ENCODE measurements at places on chromosomes 5 and 9.

DNA sequence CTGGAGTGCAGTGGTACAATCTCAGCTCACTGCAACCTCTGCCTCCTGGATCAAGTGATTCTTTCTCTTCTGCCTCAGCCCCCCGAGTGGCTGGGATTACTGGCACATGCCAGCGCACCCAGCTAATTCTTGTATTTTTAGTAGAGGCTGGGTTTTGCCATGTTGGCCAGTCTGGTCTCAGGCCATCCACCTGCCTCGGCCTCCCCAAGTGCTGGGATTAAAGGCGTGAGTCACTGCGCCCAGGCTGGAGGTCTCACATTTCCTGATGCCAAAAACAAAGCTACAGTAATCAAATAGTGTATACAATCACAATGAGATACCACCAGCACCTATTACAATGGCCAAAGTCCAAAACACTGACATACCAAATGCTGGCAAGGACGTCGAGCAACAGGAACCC is 51.1 kb downstream of the TTLL11 start:
- no peak for DNase-seq

DNA sequence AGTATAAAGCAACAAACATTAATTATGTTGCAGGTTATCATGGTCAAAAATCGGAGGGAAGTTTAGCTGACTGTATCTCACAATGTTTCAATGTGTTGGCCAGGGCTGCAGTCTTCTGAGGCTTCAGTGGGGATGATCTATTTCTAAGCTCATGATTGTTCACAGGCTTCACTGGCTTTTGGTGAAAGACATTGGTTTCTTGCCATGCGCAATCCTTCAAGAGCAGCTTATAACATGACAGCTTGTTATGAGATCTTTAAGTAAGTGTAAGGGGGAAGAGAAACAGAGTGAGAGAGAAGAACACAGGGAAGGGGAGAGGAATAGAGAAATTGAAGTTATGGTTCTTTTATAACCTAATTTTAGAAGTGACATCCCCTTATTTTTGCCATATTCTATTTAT is 385.9 kb upstream of the CHD1 start:
- no peak for DNase-seq

- DNase-seq, result no peak
Measured at GRCh38 chr5:17898766-17899165, 264.5 kb downstream of the TAF11L14 start.

- no peak for DNase-seq
Measured at GRCh38 chr5:114411380-114411931, 49.6 kb downstream of the KCNN2 start.

DNA sequence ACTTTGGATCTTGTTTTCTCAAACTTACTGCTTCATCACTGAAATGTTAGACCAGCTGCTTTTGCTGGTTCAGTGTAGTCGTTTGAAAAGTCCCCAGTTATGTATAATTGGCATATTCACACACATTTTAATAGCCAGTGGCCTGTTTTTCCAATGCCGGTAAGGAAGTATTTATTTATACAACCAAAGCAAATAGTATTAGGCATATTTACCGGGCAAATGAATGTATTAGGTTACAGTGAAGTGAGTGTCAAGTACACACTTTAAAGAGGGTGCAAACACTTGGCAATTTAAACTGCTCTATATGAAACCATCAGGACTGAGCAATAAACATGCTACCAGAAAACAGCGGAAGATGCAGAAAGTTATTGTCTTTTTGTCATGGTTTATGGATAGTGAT is 242.9 kb downstream of the MCTP1 start:
- no peak for DNase-seq

DNA sequence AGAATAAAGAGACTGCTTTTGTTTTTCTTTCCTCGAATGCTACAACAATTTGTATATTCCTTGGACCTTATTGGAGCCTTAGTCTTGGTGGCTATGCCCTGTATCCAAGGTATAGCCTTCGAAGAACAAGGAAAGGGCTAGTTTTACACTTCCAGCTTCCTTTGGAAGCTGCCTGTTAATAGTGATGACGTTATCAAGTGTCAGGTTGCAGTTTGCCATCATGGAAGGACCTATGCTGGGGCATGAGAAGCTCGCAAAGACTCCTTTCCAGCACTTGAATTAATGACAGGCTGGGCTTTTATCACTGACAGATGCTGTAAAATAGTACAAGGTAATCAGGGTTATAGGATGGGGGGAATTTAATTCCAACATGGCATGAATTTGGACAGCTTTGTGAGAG is 157.9 kb downstream of the KDM4C start:
- no peak for DNase-seq

- DNase-seq, result no peak
Measured at GRCh38 chr9:132241483-132241839, 79.6 kb downstream of the NTNG2 start.

DNA sequence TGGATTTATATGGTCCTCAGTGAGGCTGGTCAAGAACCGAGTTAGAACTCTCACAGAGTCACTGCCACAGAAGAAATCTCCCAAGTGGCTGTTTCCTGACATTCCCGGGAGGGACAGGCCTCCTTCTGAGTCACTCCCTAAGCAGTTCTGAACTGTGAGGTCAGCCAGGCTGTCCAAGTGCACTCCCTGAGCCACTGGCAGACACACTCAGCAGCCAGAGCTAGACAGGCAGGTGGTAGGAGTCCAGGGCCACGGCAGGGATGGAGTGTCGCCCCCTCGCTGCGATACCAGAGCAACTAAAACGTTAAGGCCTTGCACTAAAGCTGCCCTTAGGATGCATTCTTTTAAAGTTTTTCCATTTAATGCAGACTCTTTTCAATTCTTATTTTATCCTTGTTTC is 3.4 kb downstream of the IL4 start:
- DNase-seq, result peak; percentile 71

DNA sequence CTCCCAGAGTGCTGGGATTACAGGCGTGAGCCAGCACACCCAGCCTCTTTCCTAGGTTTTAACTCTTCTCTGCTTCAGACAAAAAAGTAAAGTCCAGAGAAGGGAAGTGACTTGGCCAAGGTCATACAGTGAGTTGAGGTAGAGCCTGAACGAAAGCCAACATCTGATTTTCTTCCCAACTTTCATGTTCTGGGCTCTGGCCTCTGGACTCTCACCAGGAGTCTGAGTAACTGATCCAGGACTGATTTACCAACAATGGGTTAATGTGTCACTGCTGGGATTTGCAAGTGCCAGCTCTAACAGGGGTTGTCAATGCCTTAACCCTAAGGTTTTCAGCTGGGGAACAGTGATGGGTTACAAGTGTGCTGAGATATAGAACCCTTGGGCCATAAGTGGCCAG is 32.2 kb upstream of the LARP1 start:
- DNase-seq, result no peak

DNA sequence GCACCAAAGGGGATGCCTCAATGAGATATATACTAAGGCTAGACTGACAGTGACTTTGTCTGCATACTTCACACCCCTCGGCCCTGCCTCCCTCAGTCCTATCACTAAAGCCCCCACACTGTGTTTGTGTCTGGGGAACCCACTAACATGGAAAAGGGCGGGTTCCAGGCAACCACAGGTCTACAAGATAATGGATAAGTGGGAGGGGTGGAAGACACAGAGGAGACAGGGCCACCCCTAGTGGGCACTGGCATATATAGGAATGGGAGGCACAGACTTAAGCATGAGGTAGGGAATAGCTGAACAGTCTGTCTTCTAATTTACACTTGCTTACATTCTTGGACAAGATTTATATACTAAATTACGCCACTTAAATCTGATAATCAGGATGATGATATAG is 74.0 kb downstream of the SLIT3 start:
- DNase-seq, result no peak

DNA sequence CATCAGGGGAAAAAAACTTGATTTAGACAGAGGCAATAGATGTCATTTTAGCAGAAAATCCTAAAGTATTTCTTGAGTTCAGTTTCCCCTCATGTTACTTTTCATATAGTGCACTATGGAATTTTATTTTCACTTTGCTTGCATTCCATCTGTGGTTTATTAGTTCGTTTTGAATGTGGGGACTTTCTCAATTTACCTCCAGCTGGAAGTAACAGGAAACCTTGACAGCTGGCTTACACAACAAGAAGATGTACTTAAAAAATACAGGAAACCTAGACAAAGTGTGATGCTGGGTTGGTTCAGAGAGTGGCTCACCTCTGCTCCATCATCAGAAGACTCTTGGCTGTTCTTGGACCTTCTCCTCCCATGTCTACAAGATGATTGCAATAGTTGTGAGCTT is 567.0 kb downstream of the CETN3 start:
- DNase-seq, result no peak

GRCh38 chr5:124285071-124285470 is 461.4 kb downstream of the ZNF608 start:
- no peak for DNase-seq

DNA sequence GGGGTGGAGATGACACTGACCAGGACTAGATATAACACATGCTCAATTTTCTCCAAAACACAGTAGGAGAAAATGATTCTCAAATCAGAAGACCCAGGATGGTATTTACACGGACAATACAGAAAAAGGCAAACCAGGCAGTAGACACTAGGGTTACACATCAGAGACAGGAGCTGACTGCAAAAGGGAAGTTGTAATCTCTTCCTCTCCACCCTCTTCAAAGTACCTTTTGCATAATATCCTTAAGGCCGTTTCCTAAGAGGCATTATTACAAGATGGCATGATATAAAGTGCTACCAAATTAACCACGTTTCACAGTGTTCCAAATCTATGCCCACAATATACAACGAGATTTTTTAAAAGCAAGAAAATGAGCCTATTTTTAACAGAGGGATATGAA is 39.2 kb downstream of the YIPF5 start:
- no peak for DNase-seq

- no peak for DNase-seq
Measured at GRCh38 chr9:109787735-109788134, 7.7 kb downstream of the PALM2AKAP2 start.

DNA sequence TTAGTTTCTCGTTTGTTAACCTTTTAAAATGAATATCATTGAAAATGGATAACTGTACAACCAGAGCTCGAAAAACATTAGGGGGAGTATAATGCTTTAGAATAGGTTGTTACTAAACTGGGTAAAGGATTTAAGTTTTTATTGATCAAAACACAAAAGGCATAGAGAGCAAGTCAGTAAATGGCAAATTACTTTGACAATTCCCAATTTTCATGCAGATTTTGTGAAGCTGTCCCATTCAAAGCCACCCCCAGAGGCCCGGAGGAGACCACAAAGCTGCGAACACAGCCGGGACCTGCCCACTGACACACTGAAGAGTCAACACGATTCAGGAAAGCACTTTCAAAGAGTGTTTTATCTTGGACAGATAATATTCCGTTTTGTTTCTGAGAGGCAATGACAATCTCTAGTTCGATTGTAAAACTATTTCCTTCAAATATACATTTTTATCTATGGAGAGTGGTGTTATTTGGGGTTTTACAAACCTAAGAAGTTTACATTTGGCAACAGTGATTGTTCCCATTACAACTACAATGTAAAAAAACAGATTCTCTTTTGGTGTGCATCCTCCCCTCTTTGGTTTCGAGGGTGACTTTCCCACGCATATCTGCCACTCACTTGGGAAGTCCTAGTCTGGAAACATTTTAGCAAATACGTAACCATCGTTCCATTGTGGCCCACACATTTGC is 182.6 kb upstream of the TBCA start:
- DNase-seq, result no peak

DNA sequence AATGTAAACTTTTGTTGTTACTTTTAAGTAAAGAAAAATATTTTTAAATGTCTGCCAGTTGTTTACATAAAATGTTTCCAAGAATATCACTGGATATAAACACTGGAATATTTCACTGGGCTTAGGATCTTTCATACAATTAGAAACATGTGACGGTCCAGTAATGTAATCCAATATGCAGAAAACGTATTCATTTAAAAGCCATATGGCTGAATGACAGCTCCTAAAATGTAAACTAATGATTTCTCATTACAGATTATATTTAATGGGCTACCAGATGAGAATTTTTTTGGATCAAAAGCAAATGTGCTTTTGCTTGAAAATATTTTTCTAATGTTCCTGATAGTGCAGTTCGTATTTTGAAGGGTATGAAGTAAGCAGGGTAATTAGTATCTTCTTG is 124.3 kb downstream of the TTC39B start:
- no peak for DNase-seq

DNA sequence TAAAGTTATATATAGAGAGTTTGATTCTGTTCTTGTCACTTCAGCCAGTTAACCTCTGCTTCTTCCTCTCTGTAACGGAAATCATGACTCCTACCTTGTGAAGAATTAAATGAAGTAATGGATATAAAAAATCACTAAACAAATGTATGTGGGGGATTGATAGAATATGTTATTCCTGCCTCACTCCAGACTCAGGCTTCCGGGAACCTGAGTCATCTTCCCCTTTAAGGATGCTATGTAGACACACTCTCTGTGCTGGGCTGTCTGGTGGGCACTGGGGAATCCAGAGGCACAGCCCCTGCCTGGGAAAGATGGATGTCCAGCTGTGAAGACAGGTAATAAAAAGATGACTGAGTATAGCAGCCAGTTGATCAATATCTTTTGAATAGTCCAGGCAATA is 77.4 kb downstream of the ZNF618 start:
- DNase-seq, result no peak

- DNase-seq, result no peak
Measured at GRCh38 chr9:97560154-97560553, 58.7 kb downstream of the TMOD1 start.

DNA sequence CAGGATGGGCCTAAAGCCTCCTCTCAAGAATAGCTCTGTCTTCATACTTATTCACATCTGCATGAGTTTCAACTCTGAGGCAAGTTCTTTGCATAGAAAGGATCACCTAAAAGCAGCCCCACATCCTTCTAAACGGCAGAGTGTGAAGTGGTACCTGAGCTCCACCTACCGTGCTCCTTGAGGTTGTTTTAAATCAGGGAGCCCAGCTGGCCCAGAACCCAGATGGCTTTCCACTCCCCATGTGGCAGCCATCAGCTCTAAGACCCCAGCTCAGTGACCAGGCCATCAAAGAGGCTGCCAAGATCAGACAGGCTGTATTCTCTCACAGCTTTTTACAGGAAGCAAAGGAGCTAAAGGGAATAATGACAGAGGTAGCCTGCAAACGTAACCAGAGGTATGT is 299.3 kb downstream of the RASEF start:
- no peak for DNase-seq

DNA sequence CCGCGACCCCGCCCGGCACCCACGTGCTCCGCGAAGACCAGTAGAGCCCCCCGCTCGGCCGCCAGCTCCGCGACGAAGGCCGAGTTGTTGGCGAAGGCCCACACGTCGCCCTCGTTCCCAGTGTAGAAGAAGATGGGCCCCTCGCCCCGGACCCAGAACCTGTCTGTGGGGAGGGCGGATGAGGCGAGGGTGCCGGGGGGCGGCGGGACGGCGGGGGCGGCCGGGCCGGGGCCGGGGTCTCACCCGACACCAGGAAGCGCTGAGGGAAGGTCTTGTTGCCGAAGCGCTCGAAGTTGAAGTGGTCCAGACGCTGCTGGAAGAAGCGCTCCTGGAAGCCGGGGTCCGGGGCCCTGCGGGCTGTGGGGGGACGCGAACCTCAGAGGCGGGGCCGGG is 317 bp downstream of the DPP7 start:
- no peak for DNase-seq

GRCh38 chr5:127290946-127291693 is 524 bp downstream of the MEGF10 start:
- no peak for DNase-seq

GRCh38 chr9:107637421-107638420 is 148.2 kb upstream of the KLF4 start:
- no peak for DNase-seq

Measured in HS-5 (cell line).